ENCODE measurements at places on chromosomes 7 and 10.

GRCh38 chr7:127380479-127380878 lies 12.0 kb downstream of the ZNF800 start:
- no peak for DNase-seq

GRCh38 chr10:75297021-75297599 lies 61.4 kb upstream of the COMTD1 start:
- DNase-seq, result no peak

GRCh38 chr10:21519941-21520436 lies 5.5 kb downstream of the SKIDA1 start:
- DNase-seq, result no peak

GRCh38 chr10:22252801-22253579 lies 35.2 kb upstream of the EBLN1 start:
- peak; percentile 36 for DNase-seq

DNA sequence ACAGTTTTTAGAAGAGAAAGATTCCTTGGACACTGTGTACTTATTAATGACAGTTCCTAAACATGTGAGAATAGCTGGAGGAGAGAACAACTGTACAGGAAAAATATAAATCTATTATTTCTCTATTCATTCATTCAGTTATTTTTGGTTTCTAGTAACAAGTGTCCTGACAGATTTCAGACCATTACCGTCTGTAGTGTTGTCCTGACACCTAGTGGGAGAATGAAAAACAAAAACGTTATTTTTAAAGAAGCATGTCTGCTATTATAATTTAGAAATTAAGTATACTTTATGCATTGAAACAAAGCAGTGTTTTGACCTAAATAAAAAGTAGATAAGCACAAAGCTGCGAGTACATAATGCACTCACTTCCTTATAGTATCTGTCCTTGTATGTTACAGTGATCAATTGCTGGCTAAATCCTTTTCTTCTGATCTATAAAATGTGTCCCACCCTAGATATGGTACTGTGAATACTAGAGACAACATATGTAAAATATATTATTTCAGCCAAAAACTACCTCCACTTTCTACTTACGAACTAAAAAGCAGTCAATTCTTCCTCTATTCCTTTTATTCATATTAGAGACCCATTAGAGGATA lies 575.6 kb downstream of the ARL4A start:
- DNase-seq, result no peak

GRCh38 chr7:69736126-69736810 lies 138.0 kb downstream of the AUTS2 start:
- DNase-seq, result no peak

DNA sequence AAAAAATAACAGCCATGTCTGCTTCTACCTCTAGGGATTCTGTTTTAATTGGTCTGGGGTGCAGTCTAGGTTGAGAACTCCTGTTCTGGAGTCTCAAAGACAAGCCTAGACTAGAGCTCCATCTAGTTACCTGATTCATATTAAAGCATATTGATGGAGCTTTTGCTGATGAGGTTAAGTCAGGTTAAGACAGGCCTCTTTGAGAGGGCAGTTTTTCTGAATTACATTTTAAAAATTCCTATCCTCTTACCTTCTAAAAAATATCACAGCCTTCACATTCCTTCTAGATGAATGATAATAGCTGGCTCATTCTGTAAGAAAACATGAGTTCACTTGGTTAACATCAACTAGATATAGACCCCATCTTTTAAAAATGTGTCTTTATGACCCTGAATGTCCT lies 28.9 kb downstream of the MGAM start:
- no peak for DNase-seq

DNA sequence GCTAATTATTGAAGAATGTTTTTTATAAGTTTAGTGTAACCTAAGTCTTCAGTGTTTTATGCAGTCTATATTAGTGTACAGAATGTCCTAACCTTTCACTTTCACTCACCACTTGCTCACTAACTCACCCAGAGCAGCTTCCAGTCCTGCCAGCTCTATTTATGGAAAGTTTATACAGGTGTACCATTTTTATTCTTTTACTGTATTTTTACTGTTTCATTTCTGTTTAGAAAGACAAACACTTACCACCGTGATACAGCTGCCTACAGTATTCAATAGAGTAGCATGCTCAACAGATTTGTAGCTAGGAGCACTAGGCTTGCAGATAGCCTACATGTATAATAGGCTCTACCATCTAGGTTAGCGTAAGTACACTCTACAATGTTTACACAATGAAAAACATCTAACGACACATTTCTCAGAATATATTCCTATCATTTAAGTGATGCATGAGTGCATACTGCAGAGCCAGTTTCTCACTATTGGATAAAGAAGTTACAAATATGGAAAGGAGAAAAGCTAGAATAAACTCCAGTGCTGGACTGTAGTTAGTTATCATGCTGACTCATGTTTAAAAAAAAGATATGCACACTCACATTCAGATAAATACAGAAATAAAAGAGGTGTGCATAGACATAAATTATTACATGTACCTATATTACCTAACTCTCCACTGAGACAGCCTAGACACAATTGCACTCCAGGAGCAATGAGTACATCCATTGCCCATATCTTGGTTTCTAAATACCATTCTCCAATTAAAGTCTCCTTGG lies 30.4 kb downstream of the STEAP1B start:
- no peak for DNase-seq

DNA sequence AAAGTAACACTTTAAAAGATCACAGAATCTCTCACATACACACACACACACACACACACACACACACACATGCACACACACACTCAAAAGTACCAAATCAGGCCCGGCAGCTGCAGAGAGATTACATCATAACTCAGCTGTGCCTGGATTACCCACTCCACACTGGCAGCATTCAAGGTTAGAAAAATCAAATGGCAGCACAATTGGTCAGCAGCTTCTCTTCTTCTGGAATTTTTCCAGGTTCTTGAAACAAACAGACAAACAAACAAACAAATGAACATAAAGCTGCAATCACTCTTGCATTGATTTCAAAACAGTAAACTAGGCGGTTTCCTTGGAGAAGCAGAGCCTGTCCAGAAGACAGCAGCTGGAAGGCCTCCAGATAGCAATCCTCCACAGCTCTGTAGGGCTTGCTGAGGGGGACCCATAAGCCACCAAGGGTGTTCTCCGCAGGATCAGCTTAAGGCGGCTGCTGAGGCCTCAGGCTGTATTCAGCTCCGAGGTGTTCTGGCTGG lies 24.5 kb upstream of the FAM133B start:
- no peak for DNase-seq

Data from stimulated activated CD4-positive, alpha-beta T cell treated with anti-CD3 and anti-CD28 coated beads, TNF-alpha, amount 100 ng/mL, for 1 hour (primary cell).